ENCODE measurements at places on chromosomes 3 and 15.

DNA sequence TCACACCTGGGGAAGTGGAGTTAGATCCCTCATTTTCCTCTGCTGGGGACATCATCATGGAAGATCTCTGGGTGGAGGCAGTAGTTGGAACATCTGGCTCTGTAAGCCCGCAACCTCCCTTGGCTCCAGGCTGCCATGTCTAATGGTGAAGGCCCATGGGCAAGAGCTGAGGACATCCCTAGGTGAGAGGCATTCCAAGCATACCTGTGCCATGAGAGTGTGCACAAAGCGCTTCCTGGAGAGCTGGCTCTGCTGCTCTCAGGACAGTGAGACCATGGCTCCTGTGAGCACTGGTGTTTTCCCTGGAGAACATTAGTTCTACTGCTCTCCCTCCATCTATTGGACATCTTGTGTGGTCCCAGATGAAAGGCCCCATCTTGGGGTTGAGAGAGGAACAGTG, 7.7 kb downstream of the MAPKAPK3 start:
- DNase-seq: no peak

DNA sequence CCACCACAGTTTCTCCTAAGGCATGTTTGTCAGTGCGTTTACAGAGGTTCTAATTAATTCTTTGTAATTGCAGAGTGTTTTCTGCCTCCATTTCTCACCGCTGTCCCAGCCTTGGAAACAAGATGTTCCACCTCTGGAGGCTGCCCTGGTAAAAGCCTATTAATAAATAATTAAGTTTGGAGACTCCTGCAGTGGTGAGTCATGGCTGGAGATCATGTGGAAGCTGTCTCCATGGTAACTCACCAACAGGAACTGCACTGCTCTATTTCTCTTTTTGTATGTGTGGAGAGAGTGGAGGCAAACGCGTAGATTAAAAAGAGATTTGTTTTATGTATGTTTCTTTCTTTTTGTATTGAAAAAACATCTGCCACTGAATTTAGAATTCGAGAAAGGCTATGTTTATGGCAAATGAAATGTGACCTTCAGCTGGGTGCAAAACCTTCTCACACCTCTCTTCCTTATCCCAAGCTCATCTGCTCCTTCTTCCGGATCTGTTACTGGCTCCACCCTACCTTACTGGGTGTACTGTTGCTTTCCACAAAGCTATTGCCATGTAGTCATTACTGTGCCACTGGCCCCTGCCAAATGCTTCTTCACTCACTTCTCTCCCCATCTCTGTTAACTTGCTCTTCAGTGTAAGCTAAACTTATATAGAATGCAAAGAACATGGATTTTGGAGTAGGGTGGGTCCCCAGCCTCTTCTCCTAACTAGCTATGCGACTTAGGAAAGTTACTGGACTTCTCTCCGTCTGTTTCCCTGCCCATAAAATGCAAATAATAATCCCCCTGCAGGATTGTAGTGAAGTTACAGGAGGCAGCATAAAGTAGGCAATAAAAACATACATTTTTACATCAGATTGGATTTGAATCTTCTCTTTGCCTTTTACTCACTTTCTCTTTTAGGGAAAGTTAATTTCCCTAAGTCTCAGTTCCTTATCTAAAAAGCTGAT, 778.5 kb downstream of the NTRK3 start:
- DNase-seq: no peak

DNA sequence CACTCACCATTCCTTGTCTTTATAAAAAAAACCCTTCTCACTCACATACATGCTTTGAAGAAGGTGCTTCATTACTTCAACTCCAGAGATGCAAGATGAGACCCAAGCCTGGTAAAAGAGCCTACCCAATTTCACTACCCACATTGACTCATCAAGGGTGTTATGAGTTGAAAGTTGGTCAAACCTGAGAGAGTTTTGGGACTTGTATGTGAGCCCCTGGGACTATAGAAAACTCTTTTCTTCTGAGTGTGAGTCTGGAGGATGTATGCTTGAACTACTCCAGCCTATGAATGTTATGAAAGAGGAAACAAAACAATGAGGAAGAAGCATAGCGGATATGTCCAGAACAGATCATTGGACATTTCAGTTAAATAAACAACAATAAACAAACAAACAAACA, 106.5 kb upstream of the SATB1 start:
- no peak for DNase-seq

- DNase-seq: no peak
Measured at GRCh38 chr3:73442152-73442551, 182.6 kb downstream of the PDZRN3 start.

GRCh38 chr3:61960976-61961375, 399.6 kb downstream of the PTPRG start:
- no peak for DNase-seq

GRCh38 chr3:126313166-126313565, 44.0 kb downstream of the KLF15 start:
- no peak for DNase-seq

GRCh38 chr3:187740421-187741399, 4.6 kb downstream of the BCL6 start:
- DNase-seq: peak; percentile 55

DNA sequence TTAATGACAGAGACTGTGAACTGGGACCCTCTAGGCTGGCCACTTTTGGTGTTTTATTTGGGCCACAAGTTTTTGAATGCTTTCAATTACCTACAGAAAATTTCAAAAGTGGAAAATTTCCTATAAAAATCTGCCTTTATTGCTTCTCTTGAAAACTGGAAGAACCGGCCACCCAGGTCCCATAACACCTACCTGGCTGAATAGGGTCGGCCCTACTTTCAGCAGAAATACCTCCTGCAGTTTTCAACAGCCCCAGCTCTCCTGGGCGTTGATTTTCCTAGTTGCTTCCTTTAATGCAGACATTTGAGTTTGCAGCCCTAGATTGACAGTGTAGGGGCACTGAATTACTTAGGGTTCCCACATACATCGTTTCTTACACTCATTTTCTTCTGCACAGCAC, 719 bp upstream of the SRPRB start:
- no peak for DNase-seq

DNA sequence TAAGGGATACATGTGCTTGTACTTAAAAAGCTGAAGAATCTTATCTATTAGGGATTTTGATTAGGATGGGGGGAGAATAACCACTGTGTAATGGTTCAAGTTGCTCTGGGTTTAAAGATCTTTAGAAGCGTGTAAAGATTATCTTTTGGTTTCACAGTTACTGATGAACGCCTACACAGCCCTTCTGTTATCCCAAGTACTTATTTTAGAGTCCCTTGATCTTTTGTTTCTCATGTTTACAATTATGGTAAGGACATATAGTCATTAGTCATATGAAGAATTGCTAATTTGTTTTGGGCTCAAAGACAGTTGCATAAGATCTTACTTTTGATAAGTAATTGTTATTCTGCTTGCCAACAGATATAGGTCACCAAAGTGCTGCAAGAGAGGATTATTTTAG, 160.1 kb downstream of the PLCL2 start:
- DNase-seq: no peak

GRCh38 chr3:174440741-174441587, 418.2 kb upstream of the NAALADL2 start:
- peak; percentile 25 for DNase-seq

DNA sequence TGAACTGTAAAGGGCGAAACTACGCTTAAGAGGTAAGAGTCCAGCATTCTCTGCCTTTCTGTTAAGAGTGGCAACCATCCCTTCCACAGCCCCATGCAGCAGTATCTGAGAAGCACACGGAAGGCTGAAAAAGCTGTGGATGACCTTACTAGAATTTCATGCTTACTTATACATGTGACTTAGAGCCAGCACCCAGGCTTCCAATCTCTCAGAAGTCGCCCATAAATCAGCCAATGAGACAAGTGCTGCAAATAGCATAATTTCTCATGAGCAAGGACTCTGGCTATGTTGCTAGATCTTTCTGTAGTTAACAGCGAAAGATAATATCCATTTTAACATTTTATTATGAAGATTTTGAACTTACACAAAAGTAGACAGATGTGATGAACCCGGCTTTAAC, 65.3 kb downstream of the IGF2BP2 start:
- no peak for DNase-seq

GRCh38 chr3:179682426-179683080, 29.7 kb downstream of the USP13 start:
- DNase-seq: no peak

GRCh38 chr15:58490086-58490887, 58.5 kb downstream of the LIPC start:
- DNase-seq: no peak

GRCh38 chr15:31004220-31004733, 12.8 kb upstream of the MTMR10 start:
- no peak for DNase-seq

- no peak for DNase-seq
Measured at GRCh38 chr15:82649226-82649999, 2.2 kb upstream of the CPEB1 start.

Measured in activated CD8-positive, alpha-beta memory T cell treated with anti-CD3 and anti-CD28 coated beads for 48 hours (primary cell).